ENCODE measurements at places on chromosomes 5 and 9.

DNA sequence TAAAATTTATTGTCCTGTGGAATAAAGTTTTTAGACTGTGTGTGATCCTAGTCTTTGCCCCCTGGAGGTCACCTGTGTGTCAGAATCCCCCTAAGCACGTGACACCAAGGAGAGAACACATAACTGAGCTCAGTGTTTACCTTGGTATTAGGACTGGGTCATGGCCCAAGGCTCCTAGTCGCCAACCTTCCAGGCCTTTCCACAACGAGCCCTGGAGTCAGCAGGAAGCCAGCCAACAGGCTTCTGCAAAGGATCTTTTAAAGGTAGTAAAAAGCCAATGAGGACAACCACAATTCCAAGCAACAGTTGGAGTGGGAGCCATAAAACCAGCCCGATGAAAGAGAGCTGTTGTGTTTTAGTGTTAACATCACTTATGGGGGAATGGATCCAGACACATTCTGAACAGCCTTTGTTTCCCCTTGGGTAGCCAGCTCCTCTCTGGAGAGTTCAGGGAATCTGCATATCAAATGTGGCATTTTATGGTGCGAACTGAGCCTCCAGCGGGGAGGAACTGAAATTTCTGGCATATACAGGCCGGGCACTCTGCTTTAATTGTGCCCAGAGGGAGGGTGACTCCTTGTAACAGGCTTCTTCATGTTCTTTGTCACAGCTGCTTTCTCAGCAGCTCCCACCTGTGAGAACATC is 239.9 kb downstream of the FSTL4 start:
- DNase-seq: no peak

DNA sequence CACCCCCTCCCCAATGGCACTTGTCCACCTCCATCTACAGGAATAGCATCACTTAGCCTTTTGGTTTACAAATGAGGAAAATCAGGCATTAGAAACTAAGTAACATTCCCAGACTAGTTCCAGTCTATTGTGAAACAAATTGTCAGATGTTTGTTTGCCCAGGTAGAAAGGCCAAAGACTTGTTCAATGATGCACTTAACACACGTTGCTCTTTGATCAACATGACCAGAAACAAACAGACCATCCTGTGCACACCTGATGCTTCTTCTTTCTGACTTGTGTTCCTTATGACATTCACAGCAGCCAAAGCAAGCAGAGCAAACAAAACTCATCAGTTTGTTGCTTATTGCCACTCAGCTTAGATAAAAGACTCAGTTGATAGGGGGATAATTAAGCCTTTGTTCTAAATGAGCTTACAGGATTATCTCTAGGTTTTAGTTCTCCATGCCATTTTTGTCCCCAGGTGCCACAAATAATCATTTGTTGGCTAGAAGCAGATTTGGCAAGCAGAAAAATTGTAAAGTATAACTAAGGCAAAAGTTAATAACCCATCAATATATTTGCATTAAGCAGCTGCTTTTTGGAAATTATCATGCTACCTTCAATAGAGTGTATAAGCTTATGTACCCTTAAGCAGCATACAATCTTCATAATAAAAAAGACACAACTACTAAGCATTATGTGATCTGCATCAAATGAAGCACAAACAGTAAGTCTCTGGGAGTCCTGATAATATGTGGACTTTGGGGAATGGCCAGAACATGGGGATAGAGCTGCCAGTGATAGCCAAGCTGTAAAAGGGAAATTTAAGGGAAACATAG is 26.3 kb upstream of the FST start:
- DNase-seq: no peak

DNA sequence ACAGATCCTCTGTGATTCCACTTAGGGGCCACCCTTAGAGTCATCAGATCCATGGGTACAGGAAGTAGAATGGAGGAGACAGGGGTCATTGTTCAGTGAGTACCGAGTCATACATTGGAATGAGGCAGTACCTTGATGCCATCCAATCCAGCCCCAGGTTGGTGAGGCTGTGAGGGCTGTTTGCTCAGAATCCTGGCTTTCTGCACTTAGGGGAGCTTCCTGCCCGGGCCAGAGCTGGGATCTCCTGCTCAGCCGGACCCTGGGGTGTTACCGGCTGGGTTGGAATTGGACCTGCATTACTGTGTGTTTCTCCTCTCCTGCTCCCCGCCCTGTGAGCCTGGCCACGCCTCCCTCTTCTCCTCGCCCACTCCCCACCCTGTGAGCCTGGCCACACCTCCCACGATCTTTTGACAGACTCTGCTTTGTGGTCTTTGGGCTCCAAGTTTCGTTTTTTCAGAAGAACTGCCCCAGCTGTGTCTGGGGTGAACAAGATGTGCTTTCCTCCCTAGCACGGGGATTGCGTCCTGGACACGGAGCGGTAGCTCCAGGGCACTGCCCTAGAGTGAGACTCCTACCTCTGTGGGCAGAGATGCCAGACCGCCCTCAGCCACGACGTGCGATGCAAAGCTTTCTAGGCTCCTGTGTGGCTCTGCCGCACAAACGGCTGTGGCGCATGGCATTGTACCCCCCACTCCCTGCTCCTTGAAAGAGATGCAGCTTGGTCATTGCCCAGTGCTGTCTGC is 15.4 kb downstream of the TRAF2 start:
- peak; percentile 76 for DNase-seq

GRCh38 chr9:8412327-8412726 is 612.7 kb upstream of the DMAC1 start:
- DNase-seq: no peak

DNA sequence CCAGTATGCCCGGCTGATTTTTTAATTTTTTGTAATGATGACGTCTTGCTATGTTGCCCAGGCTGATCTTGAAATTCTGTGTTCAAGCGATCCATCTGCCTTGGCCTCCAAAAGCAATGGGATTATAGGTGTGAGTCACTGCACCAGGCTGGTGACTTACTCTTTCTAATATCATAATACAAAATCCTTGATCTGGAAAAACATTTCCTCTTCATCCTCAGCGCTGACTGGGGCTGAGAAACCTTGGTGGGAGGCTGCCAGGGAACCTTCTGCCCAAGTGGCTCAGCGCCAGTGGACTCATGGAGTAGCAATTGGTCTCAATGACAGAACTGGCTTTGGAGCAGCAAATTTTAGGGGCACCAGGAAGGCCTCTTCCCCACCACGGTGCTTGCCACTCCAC is 17.5 kb upstream of the SEMA4D start:
- DNase-seq: no peak

- DNase-seq: no peak
These were observed 221.6 kb downstream of the NR2F1-AS1 start for GRCh38 chr5:93359296-93359959.

DNA sequence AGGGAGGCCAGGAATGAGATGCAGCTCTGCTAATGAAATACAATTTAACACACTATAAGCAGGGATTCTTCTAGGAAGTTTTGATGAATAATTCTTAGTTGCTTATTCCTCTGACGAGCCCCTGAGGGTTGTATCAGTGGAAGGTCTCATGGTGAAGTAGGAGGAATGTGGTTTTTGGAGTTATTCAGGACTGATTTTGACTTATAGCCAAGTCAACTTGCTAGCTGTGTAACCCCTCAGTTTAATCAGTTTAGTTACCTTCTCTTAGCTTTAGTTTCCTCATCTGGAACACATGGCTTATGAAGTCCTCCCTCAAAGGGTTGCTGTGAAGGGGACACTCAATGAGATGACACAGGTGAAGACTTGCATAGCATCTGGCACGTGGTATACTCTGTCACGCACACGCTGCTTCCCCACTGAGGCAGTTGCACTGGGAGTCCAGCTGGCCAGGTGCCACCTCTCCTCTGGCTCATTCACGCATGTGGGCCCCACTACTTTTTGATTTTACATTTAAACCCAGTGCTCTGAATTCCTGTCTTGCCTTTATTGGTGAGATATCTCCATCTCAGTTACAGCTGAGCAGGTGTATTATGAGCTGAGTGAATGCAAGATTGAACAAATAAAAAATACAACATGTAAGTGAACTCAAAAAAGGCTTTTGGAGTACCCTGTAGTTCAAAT is 415.0 kb downstream of the ARHGEF28 start:
- DNase-seq: no peak

DNA sequence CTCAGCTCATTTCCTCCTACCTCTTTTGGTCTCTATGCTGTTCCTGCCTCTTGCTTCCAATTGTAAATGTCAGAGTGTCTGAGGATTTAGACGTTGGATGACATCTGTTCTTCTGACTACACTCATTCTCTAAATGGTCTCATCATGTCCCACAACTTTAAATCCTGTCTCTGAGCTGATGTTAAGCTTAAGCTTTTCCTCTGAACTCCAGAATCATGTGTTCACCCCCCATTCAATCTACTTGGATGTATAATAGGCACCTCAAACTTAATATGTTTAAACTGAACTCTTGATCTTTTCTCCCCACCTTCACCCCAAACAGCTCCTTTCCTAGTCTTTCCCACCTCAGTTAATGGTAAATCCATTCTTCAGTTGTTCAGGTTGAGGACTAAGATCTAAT is 433.6 kb downstream of the CSNK1G3 start:
- DNase-seq: no peak

- no peak for DNase-seq
These were observed 2.0 kb upstream of the ROR2 start for GRCh38 chr9:91951944-91952520.

DNA sequence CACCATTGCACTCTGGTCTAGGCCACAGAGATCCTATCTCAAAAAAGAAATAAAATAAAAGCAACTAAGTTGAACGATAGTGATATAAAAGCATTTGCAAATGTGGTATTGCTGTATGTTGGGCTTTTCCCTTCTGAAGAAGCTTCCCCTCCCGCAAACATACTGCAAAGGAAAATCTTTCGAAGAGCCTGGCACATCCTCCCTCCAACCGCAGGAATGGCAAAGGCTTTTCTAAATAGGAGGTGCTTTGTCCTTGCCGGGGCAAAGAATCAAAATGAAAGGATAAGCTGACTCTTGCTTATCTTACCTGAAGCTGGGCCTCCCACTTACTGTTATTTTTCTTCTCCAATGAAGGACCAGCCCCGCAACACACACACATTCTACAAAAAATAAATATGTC is 45.8 kb downstream of the SERINC5 start:
- no peak for DNase-seq

GRCh38 chr5:33817301-33817700 is 74.5 kb downstream of the ADAMTS12 start:
- no peak for DNase-seq

Measured in activated naive CD8-positive, alpha-beta T cell treated with anti-CD3 and anti-CD28 coated beads, Interleukin-2, amount 50 U/mL, for 24 hours (primary cell).